ENCODE measurements at places on chromosomes 3 and 15.

DNA sequence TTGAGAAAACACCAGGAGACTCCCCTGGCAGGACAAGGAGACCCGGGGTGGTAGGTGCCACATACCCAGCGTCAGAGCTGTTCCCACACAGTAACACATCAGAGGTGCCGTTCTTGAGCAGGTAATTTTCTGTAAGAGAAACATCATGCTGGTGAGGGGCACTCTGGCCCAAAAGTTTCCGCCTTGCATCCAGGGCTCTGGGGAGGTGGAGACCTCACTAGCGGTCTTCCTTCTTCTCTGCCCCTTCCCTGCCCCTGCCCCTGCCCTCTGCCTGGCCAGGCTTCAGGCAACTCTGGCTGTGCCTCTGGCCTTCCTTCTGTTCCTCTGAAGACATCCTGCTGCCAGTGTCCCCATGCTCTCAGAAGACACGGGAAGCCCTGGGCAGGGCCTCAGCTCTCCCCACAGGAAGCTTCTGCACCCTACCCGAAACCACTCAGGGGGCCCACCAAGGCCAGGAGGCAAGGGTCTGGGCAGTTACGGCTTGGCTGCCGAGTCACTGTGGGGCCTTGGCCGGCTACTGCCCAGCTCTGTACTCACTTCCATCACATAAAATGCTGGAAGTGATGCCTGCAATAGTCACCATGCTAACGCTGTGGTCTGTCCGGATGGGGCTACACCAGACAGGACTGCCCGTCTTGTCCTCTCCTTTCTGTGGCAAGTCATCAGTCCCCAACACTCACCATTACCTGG, 41.3 kb downstream of the SCN5A start:
- no peak for DNase-seq

GRCh38 chr15:38610748-38611147, 46.1 kb upstream of the RASGRP1 start:
- DNase-seq: no peak

- DNase-seq: no peak
These were observed 52.0 kb downstream of the CORO2B start for GRCh38 chr15:68630836-68631235.

DNA sequence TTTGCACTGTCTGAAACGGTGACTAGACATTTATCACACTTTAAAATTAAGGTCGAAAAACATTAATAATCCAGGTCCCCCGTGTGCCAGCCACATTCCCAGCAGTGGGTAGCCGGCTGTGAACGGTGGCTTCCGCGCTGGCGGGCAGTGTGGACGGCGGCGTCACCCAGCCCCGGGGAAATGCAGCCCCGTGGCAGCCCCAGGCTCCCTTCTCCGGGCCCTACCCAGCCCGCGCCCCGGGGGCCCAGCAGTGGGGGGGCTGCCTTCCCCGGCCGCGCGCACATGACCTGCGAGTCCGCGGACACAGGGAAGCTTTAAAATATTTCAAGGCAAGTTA, 25.3 kb downstream of the GABRA5 start:
- no peak for DNase-seq

DNA sequence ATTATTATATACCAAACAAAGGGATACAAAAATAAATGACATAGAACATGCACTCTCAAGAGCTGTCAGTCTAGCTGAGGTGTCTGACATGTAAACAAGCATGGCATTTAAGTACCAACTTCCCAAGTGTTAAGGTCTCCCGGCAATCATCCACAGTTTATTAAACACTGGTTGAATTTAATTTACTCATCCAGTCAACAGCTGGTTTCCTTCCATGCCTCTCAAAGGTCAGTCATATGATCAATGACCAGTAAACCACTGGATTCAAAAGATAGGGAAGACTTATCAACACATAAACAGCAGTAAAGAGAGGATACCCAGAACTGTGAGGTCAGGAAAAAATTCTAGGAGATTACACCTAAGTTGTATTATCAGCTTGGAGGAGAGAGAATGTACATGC, 80.4 kb downstream of the ADAM10 start:
- no peak for DNase-seq

DNA sequence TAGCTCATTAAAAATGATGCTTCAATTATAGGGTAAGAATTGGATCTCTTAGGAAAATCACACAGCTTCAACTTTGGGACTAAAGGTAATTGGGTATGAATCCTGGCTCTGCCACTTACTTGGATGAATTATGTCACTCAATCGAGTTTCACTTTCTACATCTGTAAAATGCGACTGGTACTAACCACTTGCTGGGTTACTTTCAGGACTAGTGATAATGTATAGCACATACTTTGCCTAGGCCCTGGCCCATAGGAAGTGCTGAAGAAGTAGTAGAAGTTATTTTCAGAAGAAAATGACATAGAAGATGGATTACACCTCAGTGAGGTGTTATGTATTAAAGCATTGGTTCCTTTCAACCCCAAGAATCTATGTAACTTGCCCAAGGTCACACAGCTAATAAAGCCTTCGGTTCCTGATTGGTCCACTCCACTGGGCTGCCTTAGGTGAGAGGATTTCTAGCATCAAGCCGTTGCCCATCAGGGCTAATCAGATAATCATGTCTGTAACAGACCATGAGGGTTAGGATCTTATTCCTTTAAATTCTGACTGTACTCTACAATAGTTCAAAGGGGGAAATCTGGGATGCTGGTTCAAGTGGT, 29.4 kb upstream of the AP4E1 start:
- no peak for DNase-seq

- no peak for DNase-seq
These were observed 101.2 kb downstream of the CHST2 start for GRCh38 chr3:143220741-143221140.

DNA sequence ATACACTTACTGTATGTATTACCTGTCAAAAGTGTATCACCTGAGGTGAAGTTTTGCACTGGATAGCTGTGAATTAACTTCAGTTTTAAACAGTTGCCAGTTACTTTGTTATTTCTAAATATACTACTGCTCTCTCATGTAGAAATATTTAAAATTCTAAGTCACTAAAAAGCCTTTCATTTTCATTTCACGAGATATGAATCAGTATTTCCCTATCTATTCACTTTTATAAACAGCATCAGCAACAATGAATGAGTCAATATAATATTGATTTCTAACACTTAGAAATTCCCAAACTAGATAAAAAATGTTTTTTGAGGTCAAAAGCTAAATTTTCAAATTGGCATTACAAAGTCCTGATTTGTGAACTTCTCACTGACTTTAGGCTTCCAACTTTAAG, 32.6 kb downstream of the UBE3A start:
- DNase-seq: no peak

- no peak for DNase-seq
These were observed 71.1 kb upstream of the CCNL1 start for GRCh38 chr3:157231071-157231470.

- peak; percentile 37 for DNase-seq
These were observed 162.9 kb downstream of the ITPR1 start for GRCh38 chr3:4656059-4656458.

DNA sequence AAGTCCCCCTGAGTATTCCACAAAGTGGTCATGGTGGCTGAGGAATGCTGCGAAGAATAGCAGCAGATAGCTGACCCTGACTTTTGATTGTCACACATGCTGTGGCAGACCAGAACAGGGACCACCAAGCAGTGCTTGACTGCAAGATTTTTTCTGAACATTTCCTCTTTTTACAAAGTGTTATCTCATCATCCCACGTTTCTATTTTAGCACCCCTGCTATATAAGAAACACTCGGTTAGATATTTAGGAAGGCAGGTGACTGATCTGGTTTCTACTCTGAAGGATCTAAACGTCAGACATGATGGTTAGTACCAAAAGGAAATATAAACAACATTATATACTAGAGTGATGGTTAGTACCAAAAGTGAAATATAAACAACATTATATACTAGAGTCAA, 9.1 kb downstream of the SLC25A26 start:
- no peak for DNase-seq

GRCh38 chr15:51348688-51349087, 7.2 kb downstream of the GLDN start:
- no peak for DNase-seq
